Activated CD4-positive, alpha-beta T cell treated with anti-CD3 and anti-CD28 coated beads for 36 hours (primary cell): ENCODE measurements at places on chromosomes 3 and 15. TPM values are rescaled to one million over a fixed set of nuclear protein-coding genes. Genes with fewer than 3 reads are reported as not detected.
A peak's percentile ranks its signal among the peaks of the same experiment; 100 is the strongest.

Gene P3H2
- not detected for total RNA-seq

Gene TIPARP
- total RNA-seq, result 23.5 TPM

Gene GLDN
- not detected for total RNA-seq

DNA sequence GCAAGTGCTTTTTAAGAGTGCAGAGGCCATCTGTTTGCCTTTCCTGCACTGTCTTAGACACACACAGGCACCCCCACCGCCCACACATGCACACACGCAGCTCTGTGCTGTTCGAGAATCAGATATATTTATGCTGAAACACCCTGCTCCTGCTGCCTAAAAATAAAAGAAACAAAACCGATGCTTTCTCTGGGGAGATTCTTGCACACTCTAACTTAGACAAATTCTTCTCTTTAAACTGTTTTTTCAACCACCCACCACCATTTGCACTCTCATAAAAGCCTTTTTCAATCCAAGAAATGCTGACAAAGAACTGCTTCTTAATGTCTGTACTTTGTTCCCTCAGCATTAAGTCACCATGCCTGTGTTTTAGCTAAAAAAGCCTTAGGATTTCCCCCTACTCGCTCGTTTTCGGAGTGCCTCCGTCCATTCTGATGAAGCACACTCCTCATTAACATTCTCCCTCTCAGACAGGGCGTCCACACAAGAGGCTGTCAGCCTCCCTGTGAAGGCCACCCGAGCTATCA is 26.2 kb downstream of the SLC12A8 start:
- no peaks in the 10 kb centered on the region for H3K36me3 ChIP-seq
- no peak overlapping the region for H3K27ac ChIP-seq
- H3K4me3 ChIP-seq, result no peak overlapping the region
- peaks cover 2% of the 10 kb centered on the region for H3K27me3 ChIP-seq
- DNase-seq, result peak; percentile 57

Gene GCHFR
- total RNA-seq, result 32.8 TPM

Gene DAZL
- not detected for total RNA-seq

Gene CHL1
- not detected for total RNA-seq

Gene NAALADL2
- total RNA-seq, result not detected

DNA sequence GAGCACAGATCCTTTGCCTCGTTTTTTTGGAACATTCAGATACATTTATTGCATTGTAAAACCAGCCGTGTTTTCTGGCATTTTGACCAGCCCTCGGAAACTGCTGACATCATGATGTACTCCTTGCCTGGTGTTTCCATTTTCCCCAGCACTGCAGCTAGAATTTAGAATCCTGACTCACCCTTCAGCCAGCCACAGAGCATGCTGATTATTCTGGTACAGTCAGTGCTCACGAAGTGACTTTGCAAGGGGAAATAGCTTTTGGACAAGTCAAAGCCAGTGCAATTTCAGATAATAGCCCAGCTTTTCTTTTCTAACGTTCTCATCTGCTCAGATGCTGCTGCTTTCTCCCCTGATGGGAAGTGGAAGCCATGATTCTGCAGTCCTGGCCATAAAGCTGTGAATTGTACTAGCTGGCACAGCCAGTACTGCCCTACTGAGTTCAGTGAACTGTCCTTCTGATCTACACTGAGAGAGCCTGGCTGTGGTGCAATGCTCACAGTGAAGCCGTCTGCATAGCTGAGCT is 12.1 kb upstream of the CNBP start:
- peak; percentile 28 for DNase-seq
- no peak overlapping the region for H3K27ac ChIP-seq
- no peaks in the 10 kb centered on the region for H3K36me3 ChIP-seq
- peaks cover 8% of the 10 kb centered on the region for H3K4me1 ChIP-seq
- no peaks in the 10 kb centered on the region for H3K27me3 ChIP-seq

Gene NR1I2
- 0.27 TPM for total RNA-seq

DNA sequence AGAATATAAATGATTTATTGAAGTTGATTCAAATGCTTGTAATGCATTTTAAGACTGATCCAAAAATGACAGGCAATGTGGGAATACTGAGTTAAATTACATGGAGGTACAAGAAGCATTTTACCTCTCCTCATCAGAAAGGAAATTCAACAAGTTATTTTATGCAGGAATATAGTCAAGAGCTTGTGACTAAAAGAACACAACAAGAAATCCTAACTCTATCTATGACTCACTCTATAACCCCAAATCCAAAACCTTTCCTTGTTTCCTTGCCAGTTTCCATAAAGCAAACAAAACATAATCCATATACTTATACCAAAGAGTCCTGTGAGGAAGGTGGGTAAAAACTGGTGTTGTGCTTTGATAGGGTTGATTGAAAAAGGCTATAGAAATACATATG is 30.8 kb downstream of the SIN3A start:
- H3K4me1 ChIP-seq, result peaks cover 15% of the 10 kb centered on the region
- no peak for DNase-seq
- H3K4me3 ChIP-seq, result no peak overlapping the region
- no peak overlapping the region for H3K27ac ChIP-seq
- H3K27me3 ChIP-seq, result no peaks in the 10 kb centered on the region

- no peak for DNase-seq
- peaks cover 9% of the 10 kb centered on the region for H3K36me3 ChIP-seq
- H3K27me3 ChIP-seq, result no peaks in the 10 kb centered on the region
- H3K4me3 ChIP-seq, result no peak overlapping the region
- H3K4me1 ChIP-seq, result peaks cover 41% of the 10 kb centered on the region
- H3K27ac ChIP-seq, result no peak overlapping the region
Measured at GRCh38 chr3:43176666-43177065, 70.8 kb upstream of the POMGNT2 start.

DNA sequence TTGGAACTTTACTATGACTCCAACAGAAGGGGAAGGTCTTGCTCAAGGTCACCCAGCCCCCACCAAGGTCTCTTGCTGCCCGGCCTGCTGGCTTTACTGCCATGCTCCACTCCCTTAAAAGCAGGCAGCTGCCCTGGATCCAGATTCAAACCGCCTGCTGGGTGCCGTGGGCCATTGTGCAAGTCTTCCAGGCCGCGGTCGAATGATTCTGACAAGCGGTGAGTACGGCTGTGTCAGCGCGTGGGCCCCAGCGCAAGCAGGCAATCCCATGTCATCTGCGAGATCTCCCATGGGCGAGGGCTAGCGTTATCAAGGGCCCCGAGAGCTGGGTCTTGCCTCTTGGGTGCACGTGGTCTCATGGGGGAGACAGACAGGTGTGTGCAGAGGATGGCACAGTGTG is 37.6 kb downstream of the CORO2B start:
- H3K27ac ChIP-seq, result no peak overlapping the region
- H3K4me1 ChIP-seq, result no peaks in the 10 kb centered on the region
- H3K4me3 ChIP-seq, result no peak overlapping the region
- no peak for DNase-seq
- H3K27me3 ChIP-seq, result peaks cover 6% of the 10 kb centered on the region

- H3K27ac ChIP-seq, result no peak overlapping the region
- DNase-seq, result no peak
- H3K27me3 ChIP-seq, result no peaks in the 10 kb centered on the region
Measured at GRCh38 chr15:98924401-98925049, 83.1 kb downstream of the PGPEP1L start.

Gene LRRC2
- total RNA-seq, result 0.04 TPM

GRCh38 chr3:175940243-175940642 is 1081.1 kb downstream of the NAALADL2 start:
- no peak for DNase-seq
- H3K27ac ChIP-seq, result no peak overlapping the region
- no peaks in the 10 kb centered on the region for H3K36me3 ChIP-seq

GRCh38 chr3:133161656-133162055 is 123.5 kb downstream of the TMEM108 start:
- no peak overlapping the region for H3K4me3 ChIP-seq
- no peak overlapping the region for H3K27ac ChIP-seq
- H3K27me3 ChIP-seq, result peaks cover 5% of the 10 kb centered on the region
- H3K4me1 ChIP-seq, result no peaks in the 10 kb centered on the region

DNA sequence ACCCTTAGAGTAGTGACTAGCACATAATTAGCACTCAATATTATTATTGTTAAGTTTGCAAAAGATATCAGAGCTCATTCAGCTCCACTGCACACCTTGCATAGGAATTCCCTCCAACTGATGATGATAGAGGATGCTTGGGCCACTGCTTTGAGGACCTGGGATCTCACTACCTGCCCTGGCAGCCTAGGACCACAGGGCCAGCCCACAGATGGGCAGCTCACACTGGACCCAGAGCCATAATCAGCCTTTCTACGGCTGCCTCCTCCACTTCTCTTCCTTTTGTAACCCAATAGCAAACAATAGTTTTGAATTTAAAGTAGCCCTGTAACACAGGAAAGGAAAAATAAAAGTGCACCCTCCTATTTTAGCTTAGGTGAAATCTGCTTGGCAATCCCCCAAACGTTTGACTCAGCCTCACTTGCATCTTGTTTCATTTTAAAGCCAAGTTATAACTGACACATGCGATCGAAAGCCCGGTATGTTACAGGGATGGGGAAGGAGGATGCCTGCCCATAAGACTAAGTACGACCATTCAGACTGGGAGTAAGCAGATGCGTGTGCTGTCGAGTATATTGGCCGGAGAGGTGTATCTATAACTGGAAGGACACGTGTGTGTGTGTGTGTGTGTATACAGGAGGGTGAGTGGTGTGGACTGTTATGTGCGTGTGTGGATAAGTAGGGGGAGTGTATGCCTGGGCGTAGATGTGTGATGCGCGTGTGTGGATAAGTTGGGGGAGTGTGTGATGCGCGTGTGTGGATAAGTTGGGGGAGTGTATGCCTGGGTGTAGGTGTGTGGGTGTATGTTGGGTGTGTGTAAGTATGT is 65.9 kb downstream of the CPN2 start:
- H3K4me1 ChIP-seq, result no peaks in the 10 kb centered on the region
- H3K4me3 ChIP-seq, result no peak overlapping the region
- no peaks in the 10 kb centered on the region for H3K36me3 ChIP-seq
- H3K27ac ChIP-seq, result no peak overlapping the region
- H3K27me3 ChIP-seq, result peaks cover 5% of the 10 kb centered on the region

- H3K27me3 ChIP-seq, result no peaks in the 10 kb centered on the region
- DNase-seq, result peak; percentile 31
- peak overlapping the region; percentile 83 for H3K27ac ChIP-seq
- no peak overlapping the region for H3K4me3 ChIP-seq
Measured at GRCh38 chr3:18389108-18389733, 35.9 kb downstream of the SATB1 start.

DNA sequence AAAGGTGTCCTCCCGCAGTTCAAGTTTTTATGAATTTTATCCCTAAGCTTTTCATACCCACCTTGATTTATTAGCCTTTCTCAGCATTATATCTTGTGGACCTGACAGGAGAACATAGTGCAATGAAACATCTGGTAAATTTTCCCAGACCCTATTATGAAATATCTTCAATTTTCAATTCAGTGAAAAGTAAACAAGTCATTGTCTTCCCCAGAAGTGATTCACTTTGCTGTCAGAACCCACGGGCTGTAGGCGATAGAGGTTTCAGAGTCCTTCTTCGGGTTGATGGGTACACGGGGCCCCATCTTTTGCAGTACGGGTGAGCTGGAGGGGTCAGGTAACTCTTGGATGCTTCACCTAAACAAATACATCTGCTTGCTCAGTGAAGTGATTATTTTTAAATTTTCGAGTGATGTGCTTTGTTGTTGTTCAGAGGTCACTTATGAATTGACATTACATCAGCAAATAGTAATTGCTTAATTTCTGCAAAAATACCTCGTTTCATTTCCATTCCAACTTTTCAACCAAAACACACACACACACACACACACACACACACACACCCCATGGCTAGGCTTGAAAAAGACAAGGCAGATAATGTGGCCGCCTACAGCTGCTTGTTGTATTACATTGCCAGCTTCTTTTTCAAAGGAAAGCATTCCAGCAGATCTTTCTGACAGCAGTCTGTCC is 102.9 kb downstream of the SEMA6D start:
- DNase-seq, result peak; percentile 19
- H3K36me3 ChIP-seq, result no peaks in the 10 kb centered on the region
- H3K27ac ChIP-seq, result no peak overlapping the region

Gene RETNLB
- total RNA-seq, result not detected

GRCh38 chr3:32048487-32049182 is 57.8 kb upstream of the GPD1L start:
- no peak for DNase-seq
- H3K27me3 ChIP-seq, result no peaks in the 10 kb centered on the region
- H3K27ac ChIP-seq, result no peak overlapping the region
- H3K4me1 ChIP-seq, result no peaks in the 10 kb centered on the region

- peaks cover 30% of the 10 kb centered on the region for H3K4me1 ChIP-seq
- H3K27ac ChIP-seq, result peak overlapping the region; percentile 16
- H3K27me3 ChIP-seq, result no peaks in the 10 kb centered on the region
- peak; percentile 24 for DNase-seq
- H3K36me3 ChIP-seq, result peaks cover 44% of the 10 kb centered on the region
Measured at GRCh38 chr3:158713094-158713499, 19.2 kb downstream of the RARRES1 start.

- H3K4me1 ChIP-seq, result peaks cover 2% of the 10 kb centered on the region
- DNase-seq, result no peak
- peaks cover 31% of the 10 kb centered on the region for H3K27me3 ChIP-seq
- no peak overlapping the region for H3K4me3 ChIP-seq
- no peak overlapping the region for H3K27ac ChIP-seq
- no peaks in the 10 kb centered on the region for H3K36me3 ChIP-seq
Measured at GRCh38 chr3:39502838-39503145, 35.3 kb downstream of the MOBP start.

Gene SELENOT
- 134 TPM for total RNA-seq

DNA sequence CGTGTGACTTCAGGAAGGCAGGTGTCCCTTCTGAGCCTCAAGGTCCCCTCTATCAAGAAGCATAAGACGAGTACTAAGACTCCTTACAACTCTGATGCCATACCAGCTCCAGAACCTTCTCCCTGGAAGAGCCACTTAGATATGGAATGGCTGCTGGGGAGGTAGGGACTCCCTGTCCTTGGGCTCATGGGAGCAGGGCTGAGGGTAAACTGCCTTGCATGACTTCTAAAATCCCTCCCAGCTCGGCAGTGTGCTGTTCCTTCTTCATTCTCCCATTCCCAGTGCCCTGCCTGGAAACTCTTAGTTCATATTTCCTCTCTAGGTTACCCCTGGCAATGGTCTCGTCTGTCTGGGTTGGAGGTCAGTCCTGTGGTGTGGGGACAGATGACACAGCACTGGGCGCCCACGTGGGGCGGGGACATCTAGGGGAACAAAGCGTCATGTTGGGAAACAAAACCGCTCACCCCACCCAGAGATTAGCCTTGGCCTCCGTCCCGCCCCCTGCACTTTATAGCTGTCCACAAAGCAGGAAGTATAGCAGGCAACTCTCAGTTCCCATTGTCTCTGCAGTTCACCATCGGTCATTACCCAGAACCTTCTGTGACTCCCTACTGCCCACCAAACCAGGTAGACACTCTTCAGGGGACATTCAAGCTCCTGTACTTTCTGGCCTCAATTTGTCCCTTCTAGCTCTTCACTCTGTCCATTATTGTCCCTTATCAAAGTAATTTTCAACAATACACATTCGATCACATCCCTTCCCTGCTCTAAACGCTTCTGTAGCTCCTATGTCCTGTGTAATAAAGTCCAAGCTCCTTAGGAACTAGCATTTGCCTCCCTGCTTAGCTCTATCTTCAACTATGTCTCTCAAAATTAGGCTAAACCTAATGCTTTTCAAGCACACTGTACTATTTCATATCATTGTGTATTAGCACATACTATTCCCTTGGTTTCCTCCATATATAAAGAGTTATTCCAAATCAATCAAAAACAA is 73.8 kb downstream of the IQSEC1 start:
- no peaks in the 10 kb centered on the region for H3K27me3 ChIP-seq
- H3K36me3 ChIP-seq, result peaks cover 28% of the 10 kb centered on the region
- DNase-seq, result no peak
- H3K4me3 ChIP-seq, result no peak overlapping the region
- H3K27ac ChIP-seq, result peak overlapping the region; percentile 44

- H3K27me3 ChIP-seq, result no peaks in the 10 kb centered on the region
- H3K4me1 ChIP-seq, result peaks cover 63% of the 10 kb centered on the region
- H3K36me3 ChIP-seq, result peaks cover 33% of the 10 kb centered on the region
- DNase-seq, result peak; percentile 59
Measured at GRCh38 chr3:71702131-71703024, 22.8 kb downstream of the EIF4E3 start.
